ENCODE measurements at places on chromosomes 12 and 14.

- no peaks in the 10 kb centered on the region for H3K36me3 ChIP-seq
- H3K27ac ChIP-seq: no peak overlapping the region
- H3K4me1 ChIP-seq: no peaks in the 10 kb centered on the region
- H3K4me3 ChIP-seq: no peak overlapping the region
- peaks cover 69% of the 10 kb centered on the region for H3K27me3 ChIP-seq
- no peak for DNase-seq
Measured at GRCh38 chr12:54019091-54019811, 9.0 kb upstream of the HOXC6 start.

DNA sequence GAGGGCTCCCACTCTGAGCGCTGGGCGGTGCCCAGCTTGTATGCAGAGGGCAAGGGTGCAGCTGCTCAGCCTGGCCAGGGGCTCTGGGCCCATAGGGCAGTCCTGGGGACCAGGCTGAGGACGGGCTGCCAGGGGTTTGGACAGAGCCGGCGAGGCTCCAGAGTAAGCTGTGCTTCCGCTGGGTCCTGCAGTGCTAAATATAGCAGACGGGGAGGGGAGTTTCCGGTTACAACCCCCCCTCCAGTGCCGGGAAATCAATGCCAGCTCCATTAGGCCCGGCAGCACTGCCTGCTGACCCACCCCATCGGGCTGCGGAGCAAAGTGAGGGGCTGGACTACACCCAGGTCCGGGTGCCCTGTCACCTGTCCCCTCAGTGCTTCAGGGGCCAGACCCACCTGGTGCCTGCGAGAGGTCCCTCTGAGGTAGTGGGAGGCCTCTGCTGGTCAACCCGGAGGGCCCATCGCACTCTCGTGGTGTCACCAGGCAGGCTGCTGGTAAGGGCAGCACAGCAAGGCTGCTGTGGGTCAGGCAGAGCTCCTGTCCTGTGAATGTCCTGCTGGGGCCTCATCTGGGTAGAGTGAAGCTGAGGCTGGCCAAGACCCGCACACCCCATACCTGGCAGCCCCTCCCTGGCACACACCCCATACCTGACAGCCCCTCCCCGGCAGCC lies 2.6 kb upstream of the JAG2 start:
- H3K27ac ChIP-seq: no peak overlapping the region
- H3K27me3 ChIP-seq: no peaks in the 10 kb centered on the region
- no peak overlapping the region for H3K4me3 ChIP-seq
- no peak for DNase-seq
- H3K36me3 ChIP-seq: no peaks in the 10 kb centered on the region

- H3K27ac ChIP-seq: no peak overlapping the region
- no peak overlapping the region for H3K4me3 ChIP-seq
- H3K4me1 ChIP-seq: no peaks in the 10 kb centered on the region
- no peak for DNase-seq
- no peaks in the 10 kb centered on the region for H3K27me3 ChIP-seq
Measured at GRCh38 chr12:118503476-118503875, 127.1 kb downstream of the SUDS3 start.

GRCh38 chr12:131116468-131117117 lies 162.9 kb downstream of the ADGRD1 start:
- no peaks in the 10 kb centered on the region for H3K27me3 ChIP-seq
- H3K4me3 ChIP-seq: no peak overlapping the region
- no peaks in the 10 kb centered on the region for H3K36me3 ChIP-seq
- DNase-seq: no peak
- no peaks in the 10 kb centered on the region for H3K4me1 ChIP-seq
- no peak overlapping the region for H3K27ac ChIP-seq

DNA sequence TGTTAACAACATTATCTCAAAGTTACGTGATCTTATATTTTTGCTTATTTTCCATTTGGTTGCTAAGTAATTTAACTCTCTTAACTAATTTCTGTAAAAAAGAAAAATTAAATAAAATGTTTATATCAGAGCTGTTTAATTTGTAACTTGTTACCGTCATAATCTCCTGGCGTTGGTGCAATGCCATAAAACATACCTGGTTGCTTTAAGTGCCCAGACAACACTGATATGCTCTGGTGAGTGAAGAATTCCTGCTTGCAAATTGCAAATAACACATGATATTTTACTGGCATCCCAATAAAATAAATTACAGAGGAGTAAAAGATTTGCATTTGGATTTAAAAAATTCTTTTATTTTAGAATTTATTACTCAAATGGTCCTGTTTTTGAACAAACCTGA lies 640.1 kb upstream of the MIS18BP1 start:
- no peaks in the 10 kb centered on the region for H3K4me1 ChIP-seq
- no peak for DNase-seq
- no peaks in the 10 kb centered on the region for H3K36me3 ChIP-seq
- no peaks in the 10 kb centered on the region for H3K27me3 ChIP-seq
- no peak overlapping the region for H3K4me3 ChIP-seq
- no peak overlapping the region for H3K27ac ChIP-seq

DNA sequence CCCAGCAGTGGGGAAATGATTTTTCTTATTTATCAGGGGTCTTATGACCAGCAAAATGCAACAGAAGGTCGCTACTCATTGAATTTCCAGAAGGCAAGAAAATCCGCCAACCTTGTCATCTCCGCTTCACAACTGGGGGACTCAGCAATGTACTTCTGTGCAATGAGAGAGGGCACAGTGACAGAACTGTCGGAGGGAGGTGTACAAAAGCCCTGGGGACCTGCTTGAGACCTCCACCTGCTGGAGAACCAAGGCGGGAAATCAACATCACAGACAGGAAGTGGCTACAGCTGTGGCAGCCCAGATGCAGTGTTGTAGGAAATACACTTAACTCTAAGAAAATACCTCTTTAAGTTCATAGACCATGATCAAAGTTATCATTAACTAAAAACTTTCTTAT lies 250.9 kb upstream of the OR4E1 start:
- no peaks in the 10 kb centered on the region for H3K27me3 ChIP-seq
- H3K4me3 ChIP-seq: no peak overlapping the region
- H3K27ac ChIP-seq: no peak overlapping the region
- no peaks in the 10 kb centered on the region for H3K4me1 ChIP-seq
- no peak for DNase-seq

Measured in prostate gland (tissue), 2 donors.